Stomach (tissue), 19 donors: ENCODE measurements at places on chromosomes 4 and X.

DNA sequence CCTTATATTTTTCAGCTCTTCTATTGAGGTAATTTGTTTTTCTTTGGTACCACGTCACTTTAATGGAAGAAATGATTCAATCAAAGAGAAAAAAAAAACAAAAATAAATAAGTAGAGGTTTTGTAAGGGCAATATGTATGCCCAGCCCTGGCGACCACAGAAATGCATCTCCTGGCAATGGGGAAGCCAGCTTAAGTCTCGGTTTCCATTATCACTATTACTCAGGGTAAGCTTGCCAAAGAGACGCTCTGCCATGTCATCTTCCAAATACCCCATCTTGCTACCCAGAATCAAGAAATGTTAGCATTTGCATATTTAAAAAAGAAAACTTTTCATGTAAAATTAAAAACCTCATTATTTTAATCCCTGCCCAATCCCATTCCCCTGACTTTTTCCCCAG lies 68.8 kb downstream of the FAM47C start:
- DNase-seq = no peak
- no peak overlapping the region for H3K27ac ChIP-seq
- H3K27me3 ChIP-seq = no peaks in the 10 kb centered on the region
- H3K4me3 ChIP-seq = no peak overlapping the region
- no peaks in the 10 kb centered on the region for H3K36me3 ChIP-seq
- H3K4me1 ChIP-seq = no peaks in the 10 kb centered on the region

DNA sequence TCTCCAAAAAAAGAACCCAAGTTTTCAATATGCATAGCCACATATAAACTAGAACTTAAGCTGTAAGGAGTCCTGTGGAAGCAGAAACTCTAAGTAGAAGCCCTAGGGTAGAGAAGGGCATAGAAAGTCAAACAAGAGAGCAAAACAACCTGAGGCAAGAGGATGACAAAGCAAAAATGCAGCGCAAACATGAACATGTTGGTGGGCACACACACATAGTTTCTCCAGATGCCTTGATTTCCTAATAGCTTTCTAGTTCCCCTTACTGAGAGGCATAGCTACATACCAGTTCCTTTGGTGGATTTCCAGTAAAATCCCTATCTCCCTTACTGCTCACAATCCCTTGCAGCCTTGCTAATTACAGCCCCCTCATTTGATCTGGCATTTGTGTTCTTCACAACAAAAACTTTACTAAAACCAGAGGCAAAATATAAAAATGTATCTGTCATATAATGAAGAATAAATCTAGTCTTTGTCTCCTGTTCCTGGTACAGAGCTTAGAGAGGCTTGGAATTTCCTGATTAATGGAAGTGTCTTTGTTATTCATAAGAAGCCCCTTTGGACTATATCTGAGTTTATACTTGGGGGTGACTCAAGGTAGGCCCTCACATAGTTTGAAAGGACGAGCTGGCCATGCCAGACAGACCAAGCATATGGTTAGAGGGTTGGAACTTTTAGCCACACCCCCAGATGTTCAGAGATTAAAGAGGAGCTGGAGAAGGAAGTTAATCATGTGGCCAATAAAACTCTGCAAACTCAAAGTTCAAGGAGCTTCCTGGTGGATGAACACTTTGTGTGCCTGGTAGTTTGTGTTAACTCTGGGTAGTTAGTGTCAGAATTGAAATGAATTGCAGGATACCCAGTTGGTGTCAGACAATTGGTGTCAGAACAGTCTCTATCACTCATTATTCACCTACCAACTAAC lies 52.7 kb upstream of the ZCCHC13 start:
- DNase-seq = peak; percentile 23
- H3K36me3 ChIP-seq = no peaks in the 10 kb centered on the region
- H3K27ac ChIP-seq = peak overlapping the region; percentile 74

GRCh38 chrX:47619486-47620302 lies at the start of gene SYN1:
SYN1 (minus strand) TSS chrX:47619857; CDS start chrX:47619728, 129 bp downstream.
- H3K4me1 ChIP-seq = peaks cover 14% of the 10 kb centered on the region
- H3K27ac ChIP-seq = no peak within 1 kb of the TSS
- no peaks in the 10 kb centered on the region for H3K27me3 ChIP-seq

DNA sequence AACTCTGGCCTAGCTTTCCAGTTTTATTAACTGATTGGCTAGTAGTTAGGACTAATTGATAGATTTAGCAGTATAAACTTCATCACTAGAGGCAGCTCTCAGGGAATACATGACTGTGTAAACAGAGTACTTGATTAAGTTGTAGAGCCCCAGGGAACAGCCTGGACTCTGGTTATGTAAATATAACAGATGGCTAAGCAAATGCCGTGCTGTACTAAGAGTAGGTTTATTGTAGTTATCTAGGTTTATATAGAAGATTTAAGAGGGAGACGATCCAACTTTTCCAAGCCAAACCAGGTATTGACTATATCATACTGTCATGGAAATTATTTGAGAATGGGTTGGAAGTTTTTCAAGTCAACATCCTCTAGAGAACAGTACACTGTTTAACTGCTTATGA lies 463.4 kb upstream of the GRID2 start:
- no peaks in the 10 kb centered on the region for H3K27me3 ChIP-seq
- H3K4me3 ChIP-seq = no peak overlapping the region
- no peak overlapping the region for H3K27ac ChIP-seq
- no peaks in the 10 kb centered on the region for H3K36me3 ChIP-seq

GRCh38 chr4:147360301-147360700 lies 120.6 kb upstream of the EDNRA start:
- no peak overlapping the region for H3K4me3 ChIP-seq
- H3K4me1 ChIP-seq = peaks cover 31% of the 10 kb centered on the region
- no peaks in the 10 kb centered on the region for H3K36me3 ChIP-seq
- DNase-seq = peak; percentile 55
- H3K27me3 ChIP-seq = no peaks in the 10 kb centered on the region

DNA sequence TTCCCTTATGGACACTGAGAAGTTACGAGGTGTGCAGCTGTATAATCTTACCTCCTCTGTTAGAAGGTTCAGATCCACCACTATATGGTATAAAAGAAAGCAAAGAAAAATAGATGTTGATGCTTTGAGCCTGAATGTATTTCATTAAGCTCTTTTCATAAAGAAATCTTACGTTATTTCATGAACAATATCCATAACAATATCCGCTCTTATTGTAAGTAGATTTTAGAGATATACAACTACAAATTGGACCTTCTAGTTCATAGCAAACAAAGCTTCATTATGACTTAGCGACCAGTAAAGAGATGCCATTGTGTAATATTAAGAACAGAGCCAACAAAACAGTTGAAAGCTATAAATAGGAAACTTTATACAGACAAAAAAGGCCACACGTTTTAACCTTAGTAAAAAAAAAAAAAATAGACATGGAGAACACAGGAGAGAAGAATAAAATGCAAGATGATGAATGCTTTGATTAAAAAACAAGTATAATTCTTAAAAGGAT lies 203.6 kb downstream of the PDGFC start:
- H3K36me3 ChIP-seq = no peaks in the 10 kb centered on the region
- no peak overlapping the region for H3K27ac ChIP-seq
- no peak overlapping the region for H3K4me3 ChIP-seq
- DNase-seq = no peak
- no peaks in the 10 kb centered on the region for H3K27me3 ChIP-seq

- no peaks in the 10 kb centered on the region for H3K27me3 ChIP-seq
- no peaks in the 10 kb centered on the region for H3K4me1 ChIP-seq
- H3K27ac ChIP-seq = no peak overlapping the region
- no peaks in the 10 kb centered on the region for H3K36me3 ChIP-seq
Observed at GRCh38 chr4:170414360-170414759, 324.6 kb upstream of the AADAT start.
